ENCODE measurements at places on chromosomes 1 and 21.

DNA sequence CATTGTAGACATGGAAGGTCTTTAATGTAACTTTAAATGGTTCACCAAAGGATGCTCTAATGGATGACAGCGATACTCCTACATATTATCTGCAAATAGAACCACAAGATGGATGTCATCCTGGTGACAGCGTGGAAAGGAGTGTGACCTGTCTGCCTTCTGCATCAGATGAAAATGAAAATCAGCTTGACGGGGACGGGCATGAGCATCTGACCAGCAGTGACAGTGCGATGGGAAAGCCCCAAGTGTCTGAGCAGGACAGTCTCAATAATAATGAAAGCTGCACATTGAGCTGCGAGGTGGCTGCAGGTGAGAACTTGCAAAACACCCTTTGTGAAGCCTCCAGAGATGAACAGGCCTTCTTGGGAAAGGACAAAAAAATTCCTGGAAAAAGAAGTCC is 25.2 kb downstream of the CNST start:
- no peak for DNase-seq

DNA sequence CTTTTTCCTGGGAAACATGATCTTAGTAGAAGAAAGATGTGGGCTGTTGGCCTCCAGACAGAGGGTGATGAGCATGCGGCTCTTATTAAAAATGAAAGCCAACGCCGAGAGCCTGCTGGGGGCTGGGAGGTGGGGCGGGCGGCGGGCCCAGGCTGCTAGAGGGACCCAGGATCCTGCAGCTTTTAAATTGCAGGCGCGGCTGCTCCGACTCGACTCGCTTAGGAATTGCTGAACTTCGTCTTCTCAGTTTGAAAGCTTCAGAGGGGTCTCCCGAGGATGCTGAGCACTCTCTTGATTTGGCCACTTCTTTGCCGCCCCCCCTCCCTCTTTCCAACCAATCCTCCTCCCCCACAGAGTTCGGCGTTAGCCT is 1.2 kb downstream of the AGPAT3 start:
- peak; percentile 18 for DNase-seq

DNA sequence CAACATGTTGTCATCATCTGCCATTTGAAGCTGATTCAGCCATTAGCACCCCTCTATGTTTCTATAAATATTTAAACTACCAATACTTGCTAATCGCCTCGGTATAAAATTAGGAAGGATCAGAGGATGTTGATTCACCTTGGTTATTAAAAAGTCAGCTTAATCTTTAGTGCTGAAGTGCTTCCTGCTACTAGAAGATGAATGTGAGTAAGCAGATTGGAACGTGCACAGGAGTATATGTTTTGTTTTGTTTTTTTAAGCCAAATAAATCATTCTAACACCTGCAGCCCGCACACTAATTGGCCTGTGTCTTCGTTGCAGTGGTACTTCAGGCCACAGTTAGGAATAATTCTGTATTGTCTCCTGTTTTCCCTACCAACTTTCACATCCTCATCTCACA is 485.7 kb downstream of the AJAP1 start:
- DNase-seq = no peak

DNA sequence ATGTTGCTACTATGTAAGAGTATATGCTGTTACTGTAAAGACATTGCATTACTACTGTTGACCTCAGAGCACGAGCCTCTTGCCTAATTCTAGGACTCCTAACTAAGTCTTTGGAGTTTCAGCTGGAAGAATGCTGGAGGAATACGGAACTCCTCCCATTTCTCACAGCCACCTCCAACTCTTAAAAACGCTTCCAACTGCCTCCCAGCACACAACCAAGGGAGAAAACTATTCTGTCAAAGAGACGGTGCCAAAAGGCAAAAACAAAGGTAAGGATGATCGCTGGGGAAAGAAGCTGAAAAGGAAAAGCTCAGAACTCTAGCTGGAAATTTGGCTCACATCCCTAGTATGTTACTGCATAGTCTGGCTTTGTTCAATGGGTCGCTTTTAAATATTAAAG is at the start of gene FMO2:
Gene FMO2 (plus strand): TSS at position 210 of the 400 bp plus-strand sequence. CDS start 414 bp downstream, outside the sequence.
- no peak for DNase-seq

- no peak for DNase-seq
Observed at GRCh38 chr21:16535626-16536025, 805.8 kb downstream of the USP25 start.

- DNase-seq = no peak
Observed at GRCh38 chr1:47646676-47647075, 208.8 kb downstream of the FOXD2 start.

Data from activated CD4-positive, alpha-beta T cell treated with anti-CD3 and anti-CD28 coated beads, Interleukin-2, amount 50 U/mL, for 24 hours (primary cell).